ENCODE measurements at places on chromosomes 2 and 18.

DNA sequence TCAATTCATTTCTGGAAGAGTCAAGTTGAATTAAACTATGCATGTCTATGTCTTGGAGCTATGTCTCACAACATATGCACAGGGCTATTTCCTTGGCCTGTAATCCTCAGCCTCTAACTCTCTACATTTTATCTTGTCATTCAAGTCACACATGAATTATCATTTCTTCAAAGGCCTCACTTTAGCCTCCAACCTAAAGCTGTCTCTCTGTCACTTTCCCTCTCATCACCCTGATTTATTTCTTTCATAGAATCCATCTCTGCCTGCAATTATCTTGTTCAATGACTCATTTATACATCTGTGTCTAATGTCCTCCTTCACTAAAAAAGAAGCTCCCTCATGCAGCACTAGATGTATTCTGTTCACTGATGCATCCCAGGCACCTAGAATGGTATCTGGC lies 614.2 kb upstream of the REG3G start:
- DNase-seq, result no peak

DNA sequence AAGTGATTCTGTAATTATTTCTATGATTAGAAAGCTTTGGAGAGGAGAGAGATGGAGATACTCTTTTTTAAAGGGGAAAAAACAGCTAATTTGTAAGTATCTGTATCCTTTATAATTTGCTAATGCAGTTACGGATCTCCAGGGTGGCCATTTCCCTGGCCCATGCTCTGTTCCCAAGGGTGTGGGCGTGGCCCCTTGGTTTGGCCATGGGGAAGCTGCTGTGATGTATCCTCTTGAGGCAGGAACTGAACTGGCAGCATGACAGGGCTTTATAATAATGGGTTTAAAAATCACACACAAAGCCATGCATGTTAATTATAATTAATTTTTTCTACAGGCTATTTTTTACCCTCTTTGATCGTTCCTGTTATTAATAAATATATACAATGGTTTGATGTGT lies 27.0 kb downstream of the TRAPPC12 start:
- no peak for DNase-seq

- no peak for DNase-seq
These were observed 51.3 kb downstream of the LIPG start for GRCh38 chr18:49613141-49613640.

- no peak for DNase-seq
These were observed 14.8 kb downstream of the SP110 start for GRCh38 chr2:230205034-230205433.

DNA sequence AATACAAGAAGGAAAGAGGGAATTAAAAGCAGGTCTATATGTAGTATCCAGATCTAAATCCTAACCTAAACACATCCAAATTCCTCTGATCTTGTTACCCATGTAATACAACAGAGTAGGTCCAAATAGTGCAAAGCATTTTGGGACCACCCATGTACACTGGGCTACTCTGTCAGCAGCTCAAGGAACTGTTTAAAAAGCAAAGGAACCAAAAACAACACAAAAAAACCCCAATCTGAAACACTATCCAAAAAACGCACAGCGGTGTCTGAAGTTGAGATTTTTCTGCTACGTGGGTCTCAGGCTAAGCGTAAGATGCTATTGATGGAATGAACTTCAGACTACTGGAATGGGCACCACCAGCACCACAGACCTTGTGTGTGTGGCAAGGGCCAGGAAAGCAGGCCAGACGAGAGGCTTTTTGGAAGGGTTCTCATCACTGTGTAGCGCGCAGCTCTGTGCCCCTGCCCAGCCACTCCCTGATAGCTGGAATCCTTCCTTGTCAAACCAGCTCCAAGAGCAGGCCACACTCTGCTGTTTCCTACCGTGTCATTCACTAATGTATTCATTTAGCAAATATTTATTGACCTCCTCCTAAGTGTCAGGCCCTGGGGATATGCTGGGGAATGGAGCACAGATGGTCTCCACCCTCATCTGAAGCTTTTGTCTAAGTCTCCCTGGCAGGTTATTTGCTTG lies 101.4 kb downstream of the COLEC12 start:
- no peak for DNase-seq

GRCh38 chr2:54438271-54438670 lies 17.9 kb upstream of the SPTBN1 start:
- DNase-seq, result peak; percentile 51

GRCh38 chr2:65722028-65722778 lies 289.8 kb upstream of the SPRED2 start:
- peak; percentile 65 for DNase-seq
